ENCODE measurements at places on chromosomes 7 and 10.

DNA sequence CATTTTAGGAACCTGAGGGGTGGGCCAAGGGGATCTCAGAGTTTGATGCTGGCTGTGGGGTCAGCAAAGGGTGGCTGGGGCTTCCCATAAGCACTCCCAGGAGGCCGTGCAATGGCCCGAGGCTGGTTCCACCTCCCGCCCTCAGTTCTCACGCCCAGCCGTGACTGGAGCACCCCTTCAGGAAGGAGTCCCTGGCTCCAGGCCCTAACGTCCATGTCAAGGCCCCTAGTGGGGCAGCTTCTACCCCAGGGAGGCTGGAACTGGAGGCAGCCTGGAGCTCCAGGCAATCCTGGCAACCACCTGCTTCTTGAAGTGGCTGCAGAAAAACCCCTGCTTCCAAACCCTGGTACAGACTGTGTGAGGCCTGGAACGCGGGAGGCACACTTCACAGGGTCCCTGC lies 165.5 kb downstream of the DIP2C start:
- no peak for DNase-seq

GRCh38 chr10:89404104-89405047 lies 10.0 kb upstream of the IFIT5 start:
- no peak for DNase-seq

- no peak for DNase-seq
Observed at GRCh38 chr10:16893664-16894063, 76.4 kb upstream of the RSU1 start.

DNA sequence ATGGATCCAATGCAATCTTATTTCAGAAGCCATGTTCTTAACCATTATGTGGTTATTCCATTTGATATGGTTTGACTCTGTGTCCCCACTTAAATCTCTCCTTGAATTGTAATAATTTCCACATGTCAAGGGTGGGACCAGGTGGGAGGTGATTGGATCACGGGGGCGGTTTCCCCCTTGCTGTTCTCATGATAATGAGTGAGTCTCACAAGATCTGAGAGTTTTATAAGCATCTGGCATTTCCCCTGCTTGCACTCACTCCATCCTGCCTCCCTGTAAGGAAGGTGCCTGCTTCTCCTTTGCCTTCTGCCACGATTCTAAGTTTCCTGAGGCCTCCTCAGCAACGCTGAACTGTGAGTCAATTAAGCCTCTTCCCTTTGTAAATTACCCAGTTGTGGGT lies 32.0 kb upstream of the TSPAN13 start:
- no peak for DNase-seq

GRCh38 chr10:7944537-7944936 lies 110.0 kb upstream of the GATA3 start:
- no peak for DNase-seq

DNA sequence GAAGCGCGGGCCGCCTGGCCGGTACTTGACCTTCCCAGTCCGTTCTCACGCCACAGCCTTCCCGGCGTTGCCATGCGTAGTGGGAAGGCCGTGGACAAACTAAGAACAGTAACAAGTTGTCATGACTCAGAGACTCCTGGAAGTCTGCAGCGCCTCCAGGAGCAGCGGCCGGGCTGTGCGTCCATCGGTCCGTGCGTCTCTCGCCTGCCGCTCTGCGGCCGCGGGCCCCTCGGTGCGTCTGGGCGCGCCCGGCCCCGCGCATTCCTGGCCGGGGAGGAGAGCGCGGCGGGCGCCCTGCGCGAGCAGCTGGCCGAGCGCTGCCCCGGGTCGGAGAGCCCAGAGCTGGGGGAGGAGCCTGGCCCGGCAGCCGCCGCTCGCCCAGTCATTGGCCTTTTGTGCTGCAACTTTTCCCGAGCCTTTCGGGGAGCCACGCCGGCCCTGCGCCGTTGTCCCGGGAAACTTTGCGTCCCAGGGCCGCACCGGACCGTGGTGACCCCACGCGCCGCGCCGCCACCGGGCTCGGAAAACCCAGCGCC lies 123.7 kb downstream of the TACC2 start:
- no peak for DNase-seq

GRCh38 chr7:142301923-142302550 lies 44.2 kb upstream of the PRSS58 start:
- DNase-seq = no peak

DNA sequence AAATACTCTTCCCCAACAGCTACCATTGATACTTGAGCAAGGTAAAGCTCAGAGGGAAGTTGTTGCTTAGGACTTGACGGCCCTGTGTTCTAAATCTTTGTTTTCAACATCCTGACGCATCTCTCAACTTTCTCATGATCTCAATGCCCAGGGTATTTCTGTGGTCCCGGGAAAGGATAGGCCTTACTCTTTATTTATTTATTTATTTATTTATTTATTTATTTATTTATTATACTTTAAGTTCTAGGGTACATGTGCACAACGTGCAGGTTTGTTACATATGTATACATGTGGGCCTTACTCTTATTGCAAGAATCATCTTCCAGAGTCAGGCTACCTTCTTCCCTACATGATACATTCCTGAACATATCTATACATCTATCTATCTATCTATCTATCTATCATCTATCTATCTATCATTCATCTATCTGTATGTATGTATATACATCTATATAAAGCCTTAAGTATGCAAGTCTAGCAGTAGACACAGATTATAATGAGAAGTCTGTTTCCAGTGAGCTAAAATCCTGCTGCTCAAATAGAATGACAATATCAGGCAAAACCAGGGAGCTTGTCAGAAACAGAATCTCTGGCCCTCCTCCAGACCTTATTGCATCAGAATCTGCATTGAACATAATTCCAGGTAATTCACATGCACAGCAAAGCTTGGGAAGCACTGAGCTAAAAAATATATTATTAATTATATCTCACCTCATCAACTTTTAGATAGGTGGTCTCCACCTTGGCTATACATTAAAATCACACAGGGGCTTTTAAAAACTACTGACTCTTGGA lies 12.2 kb upstream of the CPA5 start:
- no peak for DNase-seq

- no peak for DNase-seq
Observed at GRCh38 chr10:84551437-84552120, 223.2 kb downstream of the CCSER2 start.

DNA sequence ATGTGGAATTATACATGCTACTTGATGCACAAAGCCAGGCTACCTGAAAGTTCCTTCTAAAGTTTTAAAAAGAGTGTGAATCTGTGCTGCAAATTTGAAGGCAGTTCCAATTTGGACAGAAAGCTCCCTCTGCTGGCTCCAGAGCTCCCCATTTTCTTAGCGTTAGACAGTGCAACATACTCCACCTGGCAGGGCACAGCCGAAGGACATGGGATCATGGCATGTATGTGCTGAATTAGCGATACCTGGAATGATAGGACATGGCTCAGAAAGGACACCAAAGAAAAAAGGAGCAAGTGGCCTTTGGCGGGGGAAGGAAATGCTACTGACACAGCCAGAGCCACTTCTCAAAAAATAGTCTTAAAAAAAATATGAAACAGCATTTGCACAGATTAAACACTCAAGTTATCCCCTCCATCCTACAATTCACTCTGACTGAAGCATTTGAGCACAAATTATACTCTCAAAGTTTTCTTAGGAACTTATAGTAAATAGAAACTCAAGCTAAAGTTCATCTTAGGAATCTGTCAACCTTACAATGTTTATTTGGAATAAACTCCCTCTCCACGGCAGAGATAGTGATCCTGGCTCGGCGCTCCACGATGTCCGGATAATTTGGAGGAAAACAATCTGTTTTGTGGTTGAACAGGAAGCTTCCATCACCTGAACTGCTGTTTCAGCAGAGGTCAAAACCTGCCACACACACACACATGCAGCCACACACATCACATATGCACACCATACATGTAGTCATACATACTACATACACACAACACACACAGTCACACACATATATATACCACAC lies 80.0 kb downstream of the C7orf25 start:
- no peak for DNase-seq

- peak; percentile 12 for DNase-seq
Observed at GRCh38 chr7:112556633-112557032, 75.8 kb downstream of the LSMEM1 start.
